ENCODE measurements at places on chromosomes 3 and 15.

- DNase-seq = no peak
Observed at GRCh38 chr3:103047640-103048039, 612.8 kb downstream of the ZPLD1 start.

- DNase-seq = no peak
Observed at GRCh38 chr3:152375546-152375945, 106.8 kb downstream of the MBNL1 start.

DNA sequence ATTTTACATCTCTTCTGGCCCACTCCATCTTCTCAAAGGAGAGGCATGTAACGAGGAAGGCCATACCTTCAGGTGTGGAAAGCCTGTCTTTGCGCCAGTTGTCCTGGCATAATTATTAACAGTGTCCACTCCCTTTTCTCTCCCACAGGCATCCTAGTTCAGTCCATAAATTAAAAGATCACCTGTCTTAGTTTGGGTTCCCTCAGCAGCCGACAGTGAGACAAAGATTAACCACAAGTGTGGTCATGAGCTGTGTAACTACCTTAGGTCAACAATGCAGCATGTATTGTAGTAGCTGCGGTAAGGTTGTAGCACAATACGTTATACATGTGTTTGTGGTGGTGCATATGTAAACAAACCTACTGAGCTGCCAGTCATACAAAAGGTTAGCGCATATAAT lies 103.3 kb upstream of the GALNT15 start:
- DNase-seq = no peak

DNA sequence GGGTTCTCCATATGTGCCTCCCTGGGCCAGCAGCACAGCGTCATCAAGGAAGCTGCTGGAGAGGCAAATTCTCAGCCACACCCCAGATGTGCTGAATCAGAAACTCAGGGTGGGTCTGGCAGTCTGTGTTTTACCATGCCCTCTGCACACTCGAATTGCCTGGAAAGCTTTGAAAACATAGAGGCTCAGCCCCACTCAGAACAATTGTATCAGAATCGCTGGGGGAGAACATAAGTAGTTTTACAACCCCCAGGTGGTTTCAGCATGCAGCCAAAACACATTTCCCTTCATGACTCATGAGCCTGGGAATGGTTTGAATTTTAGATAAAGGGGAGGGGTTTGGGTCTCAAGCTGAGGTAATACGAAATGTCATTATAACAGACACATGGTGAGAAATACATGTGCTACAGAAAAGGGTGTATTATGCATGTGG lies 9.6 kb downstream of the TGM4 start:
- no peak for DNase-seq

DNA sequence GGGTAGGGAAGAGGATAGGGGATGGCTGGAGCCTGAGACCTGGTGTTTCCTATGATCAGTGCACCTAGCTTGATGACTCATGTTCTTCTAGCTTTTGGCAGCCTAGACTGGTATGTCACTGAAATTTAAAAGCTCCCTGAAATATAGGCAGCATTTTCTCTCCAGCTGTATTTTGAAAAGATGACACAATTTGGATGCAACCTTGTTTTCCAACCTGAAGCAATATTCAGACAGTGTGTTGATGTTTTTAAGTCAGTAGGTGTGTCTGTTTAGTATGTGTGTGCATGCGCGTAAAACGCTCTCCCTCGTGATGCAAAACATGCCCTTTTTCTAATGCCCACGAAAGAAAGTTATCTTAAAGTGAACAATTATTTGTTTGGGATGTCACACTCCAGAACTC lies 58.5 kb downstream of the RPL22L1 start:
- DNase-seq = no peak

DNA sequence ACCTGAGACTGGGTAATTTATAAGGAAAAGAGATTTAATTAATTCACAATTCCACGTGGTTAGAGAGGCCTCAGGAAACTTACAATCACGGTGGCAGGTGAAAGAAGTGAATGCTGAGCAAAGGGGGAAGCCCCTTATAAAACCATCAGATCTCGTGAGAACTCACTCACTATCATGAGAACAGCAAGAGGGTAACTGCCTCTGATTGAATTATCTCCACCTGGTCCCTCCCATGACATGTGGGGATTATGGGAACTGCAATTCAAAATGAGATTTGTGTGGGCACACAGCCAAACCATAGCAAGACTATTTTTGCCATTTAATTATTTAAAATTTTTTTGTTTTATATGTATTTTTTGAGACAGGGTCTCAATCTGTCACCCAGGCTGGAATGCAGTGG lies 27.0 kb upstream of the KCTD6 start:
- DNase-seq = no peak

DNA sequence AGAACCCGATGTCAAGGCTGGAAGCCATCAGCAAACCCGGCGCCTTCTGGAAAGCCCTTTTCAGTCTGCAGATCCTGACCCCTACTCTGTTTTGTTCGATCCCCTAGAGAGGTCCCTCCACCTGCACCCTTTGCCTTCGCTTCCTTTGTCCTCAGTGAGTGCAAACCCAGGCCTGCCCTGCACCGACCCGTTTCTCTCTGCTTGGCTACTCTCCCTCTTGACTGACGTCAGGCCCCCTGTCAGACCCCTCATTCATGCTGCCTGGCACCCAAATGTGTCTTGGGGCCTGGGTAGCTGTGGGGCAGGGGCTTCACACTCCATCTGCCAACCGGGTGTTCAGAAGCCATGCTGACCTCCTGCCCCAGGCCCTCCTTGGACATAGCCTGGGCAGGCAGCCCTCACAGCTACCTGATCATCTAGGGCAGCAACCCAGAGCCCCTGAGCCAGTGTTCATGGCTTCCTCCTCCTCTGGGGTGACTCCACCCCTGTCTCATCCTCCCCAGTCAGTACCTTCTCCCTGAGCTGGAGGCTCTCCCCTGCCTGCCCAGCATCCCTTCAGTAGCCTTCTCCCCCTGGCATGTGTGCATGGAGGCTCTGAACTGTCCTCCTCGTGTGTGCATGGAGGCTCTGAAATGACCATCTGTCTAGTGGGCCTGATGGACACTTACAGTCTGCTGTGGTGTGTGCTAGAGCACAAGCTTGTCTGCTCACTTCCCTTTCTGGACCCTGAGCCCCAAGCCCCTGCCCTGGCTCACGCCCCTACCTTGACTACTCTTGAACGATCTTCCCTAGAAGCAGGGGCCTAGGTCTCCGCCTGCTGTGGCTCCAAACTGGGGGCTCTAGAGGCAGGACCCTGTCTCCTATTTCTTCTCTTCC lies 69.4 kb downstream of the EXOG start:
- no peak for DNase-seq

- no peak for DNase-seq
Observed at GRCh38 chr3:29338377-29338776, 57.5 kb downstream of the RBMS3 start.

DNA sequence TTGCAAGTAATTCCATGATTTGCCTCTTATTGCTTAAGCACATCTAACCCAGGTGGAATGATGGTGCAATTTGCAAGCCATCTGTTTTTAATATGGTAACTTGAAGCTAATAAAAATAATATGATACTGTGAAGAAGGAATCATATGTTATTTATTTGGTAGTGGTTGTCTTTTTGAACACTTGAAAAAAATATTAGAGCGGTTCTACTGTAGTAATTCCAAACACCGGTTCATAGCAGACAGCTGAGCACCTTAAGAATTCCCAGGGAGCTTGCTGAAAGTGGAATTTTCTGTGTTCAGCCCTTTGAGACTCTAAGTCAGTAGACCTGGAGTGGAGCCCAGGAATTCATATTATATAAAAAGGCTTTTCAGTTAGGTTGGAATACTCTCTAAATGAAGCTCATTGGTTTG lies 687.4 kb downstream of the EDEM1 start:
- no peak for DNase-seq

GRCh38 chr15:67394873-67395639 lies 125.9 kb upstream of the C15orf61 start:
- no peak for DNase-seq

GRCh38 chr3:182597621-182598041 lies 195.7 kb upstream of the ATP11B start:
- DNase-seq = no peak

- DNase-seq = no peak
Observed at GRCh38 chr3:78029775-78030174, 989.9 kb downstream of the ROBO2 start.

DNA sequence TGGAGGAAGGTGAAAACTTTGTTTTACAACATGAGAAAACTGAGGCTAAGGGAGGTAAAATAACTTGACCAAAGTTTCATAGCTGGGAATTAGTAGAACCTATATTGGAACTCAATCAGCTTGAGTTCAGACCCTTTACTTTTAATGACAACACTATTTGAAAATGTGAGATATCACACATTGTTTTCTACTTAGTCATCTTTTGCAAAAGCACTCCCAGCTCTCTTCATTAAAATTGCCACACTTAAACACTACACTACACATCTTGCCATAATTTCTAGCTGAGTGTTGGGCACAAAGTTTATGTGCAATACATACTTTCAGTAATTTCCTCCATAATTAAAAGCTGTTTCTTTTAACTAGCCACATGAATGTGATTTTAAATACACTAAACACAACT lies 230.4 kb upstream of the DCBLD2 start:
- no peak for DNase-seq

GRCh38 chr3:122021811-122022401 lies at the start of gene ILDR1:
ILDR1 (minus strand) TSS chr3:122022247; CDS start chr3:122022077, 170 bp downstream.
- peak; percentile 1 for DNase-seq

DNA sequence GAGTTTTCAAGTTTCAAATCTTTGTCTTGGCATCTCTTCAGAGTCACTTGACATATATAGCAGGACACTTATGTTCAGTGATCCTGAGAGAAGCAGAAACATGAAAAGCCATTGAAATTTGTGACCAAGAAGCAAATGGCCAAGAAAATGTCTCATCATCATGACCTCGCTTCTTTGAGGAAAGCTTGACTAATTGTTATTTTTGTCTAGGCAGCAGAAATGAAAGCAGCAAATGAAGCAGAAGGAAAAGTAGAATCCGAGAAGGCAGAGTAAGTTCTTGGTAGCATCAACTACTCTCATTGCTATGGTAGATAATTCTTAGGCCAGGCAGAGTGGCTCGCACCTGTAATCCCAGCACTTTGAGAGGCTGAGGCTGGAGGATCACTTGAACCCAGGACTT lies 127.7 kb upstream of the CHRM5 start:
- DNase-seq = no peak

GRCh38 chr3:53422954-53423698 lies 71.3 kb upstream of the CACNA1D start:
- no peak for DNase-seq

DNA sequence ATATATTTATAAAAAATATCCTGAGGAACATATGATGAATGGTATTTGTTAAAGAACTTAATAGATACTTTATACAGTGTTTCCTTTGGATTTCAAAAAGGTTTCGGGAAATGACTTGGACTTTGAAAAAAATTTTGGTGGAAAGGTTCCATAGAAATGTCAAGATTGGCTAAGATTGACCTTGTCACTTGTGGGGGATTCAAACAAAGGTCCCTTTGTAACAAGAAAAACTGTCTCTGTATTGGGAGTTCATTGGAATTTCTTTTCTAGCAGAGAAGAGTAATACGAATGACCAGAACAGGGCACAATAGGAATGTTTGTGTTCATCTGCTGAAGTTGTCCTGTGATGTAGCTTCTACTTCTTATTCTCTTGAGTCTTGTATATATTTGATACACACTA lies 43.2 kb downstream of the ARHGEF26 start:
- DNase-seq = no peak

- DNase-seq = no peak
Observed at GRCh38 chr15:44102675-44103254, 92.3 kb downstream of the FRMD5 start.

GRCh38 chr3:106263011-106263410 lies 394.2 kb upstream of the CBLB start:
- no peak for DNase-seq

- no peak for DNase-seq
Observed at GRCh38 chr3:167918686-167919085, 177.0 kb downstream of the GOLIM4 start.

DNA sequence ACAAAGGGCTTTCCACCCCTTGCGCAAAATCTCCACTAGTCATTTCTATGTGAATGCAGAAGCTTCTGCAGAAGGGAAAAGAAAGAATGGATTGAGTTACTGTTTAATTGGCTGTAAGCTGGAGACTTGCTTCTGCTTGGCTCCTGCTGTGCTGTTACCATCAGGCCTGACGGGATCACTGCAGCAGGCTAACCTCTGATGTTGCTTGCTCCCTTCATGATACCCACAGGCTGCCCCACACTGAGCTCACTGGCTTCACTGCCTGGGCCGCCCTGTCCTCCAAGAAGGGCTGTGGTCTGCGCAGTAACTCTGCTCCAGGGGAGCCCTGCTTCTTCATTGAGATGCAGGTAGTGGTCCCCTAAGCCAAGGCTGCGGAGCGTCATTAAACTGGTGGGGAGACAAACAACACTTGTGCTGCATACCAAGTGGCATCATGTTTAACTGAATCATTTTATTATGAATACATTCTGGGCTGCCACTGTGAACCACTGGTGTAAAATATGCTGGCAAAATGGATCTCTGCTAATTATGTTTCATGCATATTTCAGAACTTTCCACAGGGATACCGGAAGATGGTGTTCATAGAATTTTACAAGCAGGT lies 78.6 kb downstream of the WDR49 start:
- no peak for DNase-seq

GRCh38 chr3:185813691-185814215 lies 11.1 kb downstream of the IGF2BP2 start:
- DNase-seq = no peak

DNA sequence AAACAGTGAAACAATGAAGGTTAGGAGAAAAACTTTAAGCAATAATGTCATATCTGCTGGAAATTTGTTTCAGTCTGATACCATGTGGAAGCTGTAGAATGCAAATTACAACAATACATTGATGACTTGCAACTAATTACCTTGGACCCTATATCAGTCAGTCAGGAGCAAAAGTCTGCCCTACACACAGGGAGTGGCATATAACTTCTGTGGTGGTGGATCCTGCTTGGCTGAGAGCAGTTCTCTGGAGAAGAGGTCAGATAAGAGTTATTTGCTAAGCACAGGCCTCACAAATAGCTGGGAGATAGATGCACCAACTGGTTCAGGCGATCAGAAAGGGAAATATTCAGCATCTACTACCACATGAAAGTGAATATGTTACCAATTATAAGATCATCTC lies 1364.6 kb upstream of the EPHA6 start:
- DNase-seq = no peak

DNA sequence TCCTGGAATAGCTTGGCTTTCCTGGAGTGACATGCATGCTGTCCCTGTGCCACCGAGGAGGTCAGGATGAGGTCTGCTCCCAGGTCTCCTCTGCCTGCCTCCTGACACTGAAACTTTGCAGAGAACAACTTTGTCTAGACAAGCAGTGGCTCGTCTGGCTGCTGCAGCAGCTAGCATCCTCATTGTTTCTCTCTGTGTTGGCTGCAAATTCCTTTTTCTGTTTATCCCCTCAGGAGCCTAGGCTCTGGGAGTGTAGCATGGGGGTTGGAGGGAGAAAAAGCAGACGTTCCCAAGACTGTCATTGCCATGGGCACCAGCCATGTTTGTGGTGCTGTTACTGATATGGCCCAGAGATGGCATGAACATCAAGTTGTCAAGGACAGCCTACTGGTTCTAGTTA lies 208.7 kb upstream of the LRIG1 start:
- no peak for DNase-seq

All from activated T-helper 1 cell treated with Interleukin-2 at 50 U/mL for 16 hours (primary cell).